Inflammatory macrophage (primary cell): ENCODE measurements at places on chromosomes 2 and 18.

- DNase-seq = peak; percentile 64
Observed at GRCh38 chr18:74597034-74597661, 522 bp upstream of the ZNF407 start.

GRCh38 chr2:119939915-119940314 is 73.0 kb upstream of the EPB41L5 start:
- DNase-seq = no peak

DNA sequence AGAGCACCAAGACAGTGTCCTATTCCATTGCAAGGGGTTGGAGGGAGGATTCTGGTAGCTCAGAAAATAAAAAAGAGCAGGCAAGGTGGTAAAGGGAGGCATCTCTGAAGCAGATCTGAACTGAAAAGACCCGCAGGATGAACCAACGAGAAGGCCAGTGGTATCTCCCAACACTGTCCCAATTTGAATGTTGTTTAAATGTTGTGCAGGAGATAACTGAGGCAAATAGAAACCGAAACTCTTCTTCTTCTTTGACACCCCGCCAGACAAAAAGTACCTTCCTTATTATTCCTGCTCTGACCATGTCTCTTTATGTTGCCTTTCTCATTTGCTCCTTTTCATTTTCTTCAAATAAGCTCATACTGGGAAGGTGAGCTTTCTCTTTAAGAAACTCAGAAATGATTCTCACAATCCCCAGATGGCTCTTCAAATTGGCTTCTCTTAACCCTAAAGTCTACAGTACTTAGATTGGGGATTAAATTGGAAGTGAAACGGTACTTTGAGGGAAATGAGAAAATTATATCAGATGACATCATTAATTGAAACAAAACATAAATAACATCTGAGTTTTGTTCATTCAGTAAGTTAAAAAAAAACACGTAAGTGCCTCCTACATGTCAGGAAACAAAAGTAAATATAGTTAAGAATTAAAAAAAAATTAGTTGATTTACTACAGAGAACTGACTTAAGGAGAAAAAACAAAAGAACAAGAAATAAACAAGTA is 143.6 kb downstream of the WDPCP start:
- DNase-seq = no peak

DNA sequence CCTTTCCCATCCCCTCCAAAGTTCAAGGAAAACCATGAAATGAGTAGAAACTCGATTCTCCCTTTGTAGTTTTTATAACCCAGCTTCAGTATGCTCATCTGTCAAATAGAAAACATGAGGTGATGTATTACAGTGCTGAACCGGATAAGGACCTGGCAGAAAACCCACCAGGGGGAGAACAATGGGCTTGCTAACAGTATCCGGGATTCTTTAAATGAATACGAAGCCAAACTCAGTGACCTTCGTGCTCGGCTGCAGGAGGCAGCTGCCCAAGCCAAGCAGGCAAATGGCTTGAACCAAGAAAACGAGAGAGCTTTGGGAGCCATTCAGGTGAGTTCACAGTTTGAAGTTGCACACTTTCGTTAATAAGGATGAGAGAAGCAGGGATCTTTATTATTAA is 113.6 kb upstream of the TTC39C start:
- no peak for DNase-seq

GRCh38 chr2:191304939-191305875 is 60.0 kb downstream of the MYO1B start:
- DNase-seq = no peak

DNA sequence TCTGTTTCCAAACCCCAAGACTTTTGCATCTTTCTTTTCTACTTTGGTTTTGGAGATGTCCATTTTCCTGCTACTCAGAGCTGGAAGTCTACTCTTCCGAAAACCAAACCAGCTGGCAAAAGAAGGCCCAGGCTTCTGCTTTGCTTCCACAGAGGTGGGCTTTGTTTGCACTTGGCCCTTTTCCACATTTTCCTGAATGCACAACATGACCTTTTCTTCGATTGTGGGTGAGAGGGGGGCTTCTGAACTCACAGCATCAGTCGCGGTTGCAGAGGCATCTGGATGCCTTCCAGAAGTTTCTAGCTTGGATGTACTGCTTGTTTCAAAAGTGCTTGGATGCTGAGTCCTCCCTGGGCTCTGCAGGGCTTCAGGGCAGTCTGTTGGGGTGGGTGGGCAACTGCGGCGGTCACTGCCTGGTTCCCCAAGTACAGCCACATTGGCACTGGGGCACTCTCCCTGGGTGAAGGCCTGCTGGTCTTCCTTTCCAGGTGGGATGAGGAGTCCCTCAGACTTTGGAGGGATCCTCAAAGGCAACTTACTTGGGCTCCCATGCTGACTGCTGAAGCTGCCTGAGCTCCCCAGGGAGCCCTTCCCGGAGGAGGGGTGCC is 112.3 kb upstream of the LYPD1 start:
- no peak for DNase-seq

- DNase-seq = no peak
Observed at GRCh38 chr2:100747551-100747950, 72.4 kb upstream of the NPAS2 start.

DNA sequence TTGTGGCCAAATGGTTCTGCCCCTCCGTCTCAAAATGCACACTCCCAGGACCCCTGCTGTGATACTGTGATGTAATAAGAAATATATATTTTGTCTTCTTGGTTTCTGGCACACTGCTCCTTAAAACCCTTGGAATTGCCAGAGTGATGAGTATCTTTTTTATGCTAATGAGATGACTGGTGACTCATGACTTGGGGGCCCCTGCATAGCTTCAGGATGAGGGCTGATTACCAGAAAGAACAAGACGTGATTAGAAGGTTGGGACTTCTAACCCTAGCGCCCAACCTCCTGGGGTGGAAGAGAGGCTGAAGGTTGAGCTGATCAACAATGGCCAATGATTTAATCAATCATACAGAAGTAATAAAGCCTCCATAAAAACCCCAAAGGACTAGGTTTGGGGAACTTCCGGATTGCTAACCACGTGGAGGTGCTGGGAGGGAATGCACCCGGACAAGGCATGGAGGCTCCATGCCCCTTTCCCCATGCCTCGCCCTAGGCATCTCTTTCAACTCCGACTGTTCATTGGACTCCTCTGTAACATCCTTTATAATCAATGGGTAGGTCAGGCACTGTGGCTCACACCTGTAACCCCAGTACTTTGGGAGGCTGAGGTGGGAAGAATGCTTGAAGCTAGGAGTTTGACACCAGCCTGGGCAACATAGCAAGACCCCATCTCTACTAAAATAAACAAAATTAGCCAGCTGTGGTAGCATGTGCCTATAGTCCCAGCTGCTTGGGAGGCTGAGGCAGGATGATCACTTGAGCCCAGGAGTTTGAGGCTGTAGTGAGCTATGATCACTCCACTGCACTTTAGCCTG is 89.1 kb downstream of the HS1BP3 start:
- DNase-seq = no peak

DNA sequence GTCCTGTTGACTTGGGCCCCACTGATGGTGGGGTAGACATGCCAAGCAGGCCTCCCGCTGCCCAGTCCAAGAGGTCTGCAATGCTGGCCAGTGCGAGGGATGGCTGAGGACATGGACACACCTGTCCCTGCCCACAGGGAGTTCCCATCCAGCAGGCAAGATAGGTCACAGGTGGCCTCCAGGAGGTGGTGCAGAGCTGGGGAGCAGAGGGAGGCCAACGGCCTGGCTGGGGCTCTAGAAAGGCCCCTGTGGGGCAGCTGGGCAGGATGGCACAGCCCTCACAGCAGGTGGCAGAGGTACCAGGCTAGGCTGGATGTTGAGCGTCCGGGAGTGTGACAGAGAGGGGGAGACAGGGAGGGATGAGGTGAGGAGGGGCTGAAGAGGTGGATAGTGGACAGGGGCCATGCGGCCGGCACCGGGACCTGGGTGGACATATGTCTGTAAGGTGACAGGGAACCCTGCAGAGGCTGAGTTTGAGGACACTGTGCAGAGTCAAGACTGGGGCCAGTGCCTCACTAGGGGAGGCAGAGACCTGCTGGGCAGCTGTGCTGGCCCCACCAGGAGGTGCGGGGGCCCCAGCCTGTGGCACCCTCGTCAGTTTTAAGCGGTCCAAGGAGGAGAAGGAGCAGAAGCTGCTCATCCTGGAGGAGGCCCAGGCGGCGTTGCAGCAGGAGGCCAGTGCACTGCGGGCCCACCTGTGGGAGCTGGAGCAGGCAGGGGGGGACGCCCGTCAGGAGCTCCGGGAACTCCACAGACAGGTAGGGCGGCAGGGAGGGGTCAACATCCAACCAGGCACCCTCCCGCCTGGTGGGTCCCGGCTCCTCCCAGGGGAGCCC is 34.3 kb upstream of the SNED1 start:
- no peak for DNase-seq

- DNase-seq = no peak
Observed at GRCh38 chr2:32671885-32672533, 44.2 kb downstream of the TTC27 start.

DNA sequence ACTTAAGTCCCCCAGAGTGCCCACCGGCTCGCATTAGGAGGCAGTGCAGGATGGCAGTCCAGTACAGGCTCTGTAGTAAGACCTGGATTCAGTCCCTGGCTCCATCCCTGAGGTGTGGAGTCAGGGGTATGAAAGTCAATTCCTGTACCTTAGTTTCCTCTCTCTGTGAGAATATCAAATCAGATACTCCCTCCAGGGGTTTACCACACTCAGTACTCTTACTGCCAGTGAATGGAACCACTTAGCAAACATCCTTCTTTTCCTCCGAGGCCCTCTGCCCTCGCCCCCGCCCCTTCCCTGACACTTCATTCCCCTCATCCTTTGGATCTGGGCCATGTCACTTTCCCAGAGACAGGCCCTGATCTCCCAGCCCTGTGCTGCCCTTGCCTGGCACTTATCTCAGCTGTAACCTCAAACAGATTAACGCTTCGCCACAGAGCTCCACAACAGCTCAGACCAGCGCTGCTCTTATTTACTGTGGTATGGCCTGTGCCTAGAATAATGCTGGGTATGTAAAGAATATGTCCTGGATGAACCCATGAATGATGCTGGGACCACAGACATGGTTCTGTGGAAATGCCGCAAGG is 159.0 kb upstream of the TMEM200C start:
- no peak for DNase-seq

GRCh38 chr2:116467243-116467642 is 1347.2 kb upstream of the DDX18 start:
- DNase-seq = no peak

DNA sequence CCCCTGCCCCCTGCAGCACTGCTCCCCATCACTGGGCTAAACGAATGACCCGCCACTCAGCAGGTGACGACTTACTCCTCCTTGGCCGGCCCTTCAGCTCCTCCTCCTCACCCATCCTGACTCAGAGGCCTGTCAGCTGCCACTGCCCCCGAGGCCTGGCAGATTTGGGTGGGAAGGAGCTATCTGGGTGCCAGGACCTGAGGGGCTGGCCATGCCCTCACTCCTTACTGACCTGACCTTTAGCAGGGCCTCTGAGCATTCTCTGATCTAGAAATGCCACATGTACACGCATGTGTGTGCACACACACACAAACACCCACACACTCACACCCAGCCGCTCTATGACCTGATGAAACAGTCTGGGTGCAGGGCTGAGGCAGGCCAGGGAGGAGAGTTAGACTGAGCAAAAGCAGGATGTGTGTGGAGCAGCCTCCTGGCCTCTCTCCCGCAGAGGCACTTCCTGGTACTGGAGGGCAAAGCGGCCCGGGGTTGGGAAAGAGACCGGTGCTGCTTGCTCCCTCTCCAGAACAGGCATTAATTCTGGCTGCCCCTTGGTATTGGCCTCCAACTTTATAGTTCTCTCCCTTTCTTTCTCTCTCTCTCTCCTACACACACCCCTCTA is 68.0 kb downstream of the ZFP36L2 start:
- peak; percentile 92 for DNase-seq

GRCh38 chr2:121075006-121075551 is 209.9 kb downstream of the TFCP2L1 start:
- DNase-seq = peak; percentile 36

GRCh38 chr2:119184512-119184911 is 26.0 kb upstream of the C1QL2 start:
- no peak for DNase-seq

GRCh38 chr18:50313031-50313607 is 25.6 kb upstream of the CXXC1 start:
- DNase-seq = no peak

DNA sequence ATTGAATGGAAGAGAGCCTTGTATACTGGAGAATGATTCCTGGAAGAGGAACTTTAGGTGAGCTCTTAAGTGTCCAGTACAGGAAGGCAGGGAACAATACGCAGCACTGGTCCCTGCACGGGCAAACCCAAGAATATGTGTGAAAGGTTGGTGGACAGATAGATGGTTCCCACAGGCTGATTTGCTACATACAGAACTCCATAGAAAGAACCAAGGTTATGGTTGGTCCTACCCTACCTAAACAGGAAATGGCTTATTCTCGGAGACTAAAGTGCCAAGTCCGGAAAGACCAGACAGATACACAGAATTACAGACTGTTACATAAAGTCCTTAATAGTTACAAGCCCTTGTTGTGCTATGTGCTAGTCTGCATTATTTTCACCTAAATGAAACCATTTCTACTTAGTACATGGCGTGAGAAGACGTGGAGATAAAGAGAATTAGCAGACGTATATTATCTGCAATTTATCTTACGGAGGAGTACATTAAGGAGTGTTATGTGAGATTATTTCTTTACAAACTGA is 1.2 kb downstream of the REV1 start:
- DNase-seq = peak; percentile 9

GRCh38 chr2:106105151-106105922 is 88.8 kb downstream of the UXS1 start:
- no peak for DNase-seq

GRCh38 chr2:200909958-200910357 is 20.8 kb downstream of the NIF3L1 start:
- DNase-seq = no peak

GRCh38 chr18:34128436-34128835 is 96.3 kb downstream of the NOL4 start:
- no peak for DNase-seq

DNA sequence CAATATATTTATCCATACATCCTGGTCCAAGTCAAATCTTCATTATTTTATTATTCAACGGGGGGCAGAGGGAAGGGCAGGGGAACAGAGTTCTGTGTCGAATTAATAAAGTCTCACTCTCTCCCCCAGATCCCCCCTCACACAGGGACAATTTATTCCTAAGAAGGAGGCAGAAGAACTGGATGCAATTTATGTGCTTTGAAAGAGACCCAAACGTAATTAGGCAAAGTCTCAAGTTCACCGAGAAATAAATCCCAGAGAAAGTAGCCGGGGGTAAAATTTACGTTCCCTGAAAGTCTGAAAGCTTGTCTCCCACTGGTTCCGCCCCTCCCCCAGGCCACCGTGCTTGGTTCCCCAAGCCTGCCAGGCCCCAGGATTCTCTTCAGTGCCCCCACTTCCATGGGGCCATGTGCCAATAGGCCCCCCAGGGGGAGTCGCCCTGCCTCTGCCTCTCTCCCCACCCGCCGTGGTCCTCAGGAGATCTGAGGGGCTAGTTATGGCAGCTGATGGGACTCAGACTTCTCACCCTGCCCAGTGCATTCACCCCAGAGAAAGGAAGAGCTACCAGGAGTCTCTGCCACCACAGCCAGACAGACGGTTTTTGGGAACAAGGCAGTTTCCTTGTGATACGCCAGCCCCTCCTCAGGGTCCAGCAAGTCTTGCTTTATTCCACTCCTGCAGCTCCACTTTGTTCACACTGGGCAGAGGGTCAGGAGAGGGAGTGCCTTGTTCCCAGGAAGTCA is 215.5 kb downstream of the CYP26B1 start:
- no peak for DNase-seq
